ENCODE measurements at places on chromosomes 7 and 10.

DNA sequence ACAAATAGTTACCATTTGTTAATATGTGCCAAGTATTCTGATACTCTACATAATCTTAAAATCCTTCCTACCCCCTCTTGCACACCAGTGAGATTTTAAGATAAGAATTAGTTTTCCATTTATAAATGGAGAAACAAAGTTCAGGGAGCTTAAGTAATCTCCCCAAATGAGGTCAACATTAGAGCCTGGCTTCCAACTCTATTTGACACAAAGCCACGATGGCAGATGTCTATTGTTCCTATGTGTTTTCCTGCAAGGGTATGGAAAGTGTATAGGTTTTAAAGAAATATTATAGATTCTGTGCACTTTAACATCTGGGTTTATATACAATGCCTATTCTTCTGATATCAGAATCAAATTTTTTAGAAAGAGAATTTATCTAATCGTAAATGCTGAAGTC is 143.9 kb upstream of the SEMA3C start:
- no peak for DNase-seq

DNA sequence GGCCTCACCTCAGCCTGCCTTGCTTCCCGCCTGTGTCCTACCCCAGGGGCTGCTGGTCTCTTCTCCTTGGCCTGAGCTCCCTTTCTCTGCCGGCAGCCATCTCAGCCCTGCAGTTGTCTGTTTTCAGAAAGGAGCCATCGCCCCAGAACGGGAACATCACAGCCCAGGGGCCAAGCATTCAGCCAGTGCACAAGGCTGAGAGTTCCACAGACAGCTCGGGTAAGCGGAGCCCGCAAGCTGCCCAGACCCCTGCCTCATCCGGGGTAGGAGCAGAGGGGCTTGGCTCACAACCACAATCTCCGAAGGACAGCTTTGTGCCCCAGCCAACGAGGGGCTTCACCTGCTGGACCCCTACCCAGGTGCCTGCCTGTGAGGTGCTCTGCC is 5.3 kb upstream of the DEPP1 start:
- no peak for DNase-seq

GRCh38 chr7:7014827-7015595 is 167.3 kb upstream of the C1GALT1 start:
- DNase-seq = no peak

DNA sequence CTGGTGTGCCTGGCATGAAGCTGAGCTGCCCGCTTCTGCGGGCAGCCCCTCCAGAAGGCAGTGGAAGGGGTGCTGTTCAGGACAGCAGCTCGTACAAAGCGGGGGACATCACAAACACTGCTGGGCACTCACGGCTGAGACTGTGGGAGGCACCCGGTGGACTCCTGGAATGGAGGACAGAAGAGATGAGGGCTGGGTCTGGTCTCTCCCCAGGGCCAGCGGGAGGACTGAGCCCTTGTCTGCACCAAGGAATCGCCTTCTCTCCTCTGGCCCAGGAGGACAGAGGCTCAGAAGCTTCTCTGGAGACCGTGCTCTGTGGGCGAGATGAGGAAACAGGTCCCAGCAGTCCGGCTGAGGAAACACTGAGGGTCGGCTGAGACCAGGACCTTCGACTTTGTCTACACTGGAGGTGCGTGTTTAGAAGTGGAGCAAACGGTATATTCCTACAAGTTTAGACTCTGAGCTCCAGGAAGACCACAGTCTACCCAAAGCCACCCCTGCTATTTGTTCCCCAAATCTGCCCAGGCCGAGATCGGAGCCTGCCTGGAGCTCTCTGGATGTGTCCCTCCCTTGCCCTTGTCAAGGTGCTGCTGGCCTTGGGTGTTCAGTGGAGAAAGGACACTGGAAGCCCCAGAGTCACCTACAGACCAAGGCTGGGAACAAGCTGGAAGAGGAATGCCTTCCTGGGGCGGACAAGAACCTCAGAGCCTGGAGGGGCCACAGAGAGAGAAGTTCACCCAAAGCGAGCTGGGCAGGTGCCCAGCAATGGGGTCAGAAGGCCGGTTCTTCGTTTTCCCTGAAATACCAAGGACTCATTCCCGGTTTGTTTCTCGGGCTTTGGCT is 12.9 kb upstream of the INPP5A start:
- no peak for DNase-seq

DNA sequence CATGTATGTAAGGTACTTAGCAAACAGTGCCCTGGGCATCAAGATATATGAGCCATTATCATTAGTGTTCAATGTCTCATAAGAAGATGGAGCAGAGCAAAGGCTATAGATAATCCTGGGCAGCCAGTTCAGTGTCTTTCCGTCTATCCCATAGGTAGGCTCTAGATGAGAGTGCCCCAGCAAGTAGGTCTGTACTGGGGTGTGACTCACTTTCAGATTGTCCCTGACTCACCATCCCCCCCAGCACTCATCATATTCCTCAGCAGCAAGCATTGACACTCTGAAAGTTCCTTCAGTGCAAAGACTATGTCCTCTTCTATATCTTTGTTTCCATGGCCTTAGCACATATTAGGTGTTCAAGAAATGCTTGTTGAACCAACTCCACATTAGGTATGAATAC is 20.0 kb upstream of the FAM204A start:
- no peak for DNase-seq

- no peak for DNase-seq
Measured at GRCh38 chr7:107130487-107131220, 38.1 kb upstream of the HBP1 start.

DNA sequence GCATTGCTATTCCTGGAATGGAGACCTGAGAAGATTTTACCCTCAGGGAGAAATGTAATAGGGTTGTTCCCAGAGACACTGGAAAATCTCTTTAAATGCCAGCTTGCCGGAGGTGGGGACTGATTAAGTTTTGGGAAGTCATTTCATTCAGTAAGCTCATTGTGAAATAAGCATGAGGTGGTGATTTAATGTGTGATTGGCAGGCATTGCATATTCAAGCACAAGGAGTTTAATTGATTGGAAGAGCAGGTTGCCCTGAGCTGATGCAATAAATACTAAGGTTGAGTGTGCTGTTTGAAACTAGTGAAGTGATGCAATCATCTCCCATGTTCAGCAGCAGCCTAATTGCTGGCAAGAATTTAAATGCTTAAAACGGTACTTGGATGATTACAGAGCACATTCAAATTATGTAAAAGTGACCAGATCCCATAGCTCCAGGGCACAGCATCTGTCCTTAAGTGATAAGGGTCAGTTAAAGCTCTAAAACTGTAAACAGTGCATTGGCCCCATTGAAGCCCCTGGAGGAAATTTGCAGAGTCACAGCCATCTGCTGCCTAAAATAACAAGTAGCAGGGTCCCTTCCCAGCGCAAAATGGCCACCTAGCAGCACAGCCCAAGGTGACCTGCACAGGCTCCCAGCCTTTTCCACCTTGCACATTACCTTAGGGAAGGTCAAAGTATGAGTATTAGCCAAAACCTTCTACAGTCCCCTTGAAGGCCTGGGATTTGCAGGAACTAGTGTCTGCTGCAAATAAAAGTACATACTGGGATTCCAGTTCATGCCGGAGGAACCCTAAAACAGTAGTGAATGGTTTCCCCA is 92.1 kb downstream of the CCDC71L start:
- peak; percentile 73 for DNase-seq

DNA sequence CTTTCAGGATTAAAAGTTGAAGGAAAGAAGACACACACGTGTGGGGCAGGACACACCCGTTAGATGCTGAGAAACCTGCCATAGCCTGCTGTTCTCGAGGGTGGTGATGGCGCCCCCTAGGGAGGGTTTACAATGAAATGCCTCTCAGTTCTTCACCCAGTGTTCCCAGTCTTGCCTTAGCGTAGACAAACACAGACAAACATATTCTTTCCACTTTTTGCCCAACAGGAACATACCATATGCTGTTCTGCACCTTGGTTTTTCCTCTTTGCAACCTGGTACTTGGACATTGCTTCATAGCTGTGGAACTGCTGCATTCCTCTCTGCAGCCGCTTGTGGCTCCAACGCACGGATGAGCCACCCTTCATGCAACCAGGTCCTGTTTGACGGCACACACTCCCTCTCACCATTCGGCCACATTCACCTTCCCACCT is 23.3 kb upstream of the HSPA12A start:
- DNase-seq = no peak

GRCh38 chr7:44965937-44966730 is 12.7 kb downstream of the MYO1G start:
- DNase-seq = no peak

- no peak for DNase-seq
Measured at GRCh38 chr7:117785431-117785830, 87.8 kb downstream of the CTTNBP2 start.

DNA sequence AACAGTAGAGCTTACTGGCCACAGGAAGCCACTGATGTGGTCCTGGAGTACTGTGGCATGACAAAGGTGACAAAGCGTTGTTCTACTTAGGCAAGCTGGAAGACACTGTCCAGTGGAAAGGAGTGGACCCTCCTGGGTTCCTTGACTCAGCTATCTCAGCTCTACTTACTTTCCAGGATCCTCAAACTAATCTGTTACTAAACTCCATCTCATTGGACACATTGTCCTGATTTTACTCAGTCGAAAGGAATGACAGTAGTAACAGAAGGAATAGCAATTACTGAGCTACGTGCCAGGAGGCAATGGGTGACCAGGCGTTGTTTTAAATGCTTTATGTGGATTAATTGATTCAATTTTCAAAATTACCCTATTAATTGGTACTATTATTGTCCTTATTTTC is 41.6 kb downstream of the ABLIM1 start:
- no peak for DNase-seq

DNA sequence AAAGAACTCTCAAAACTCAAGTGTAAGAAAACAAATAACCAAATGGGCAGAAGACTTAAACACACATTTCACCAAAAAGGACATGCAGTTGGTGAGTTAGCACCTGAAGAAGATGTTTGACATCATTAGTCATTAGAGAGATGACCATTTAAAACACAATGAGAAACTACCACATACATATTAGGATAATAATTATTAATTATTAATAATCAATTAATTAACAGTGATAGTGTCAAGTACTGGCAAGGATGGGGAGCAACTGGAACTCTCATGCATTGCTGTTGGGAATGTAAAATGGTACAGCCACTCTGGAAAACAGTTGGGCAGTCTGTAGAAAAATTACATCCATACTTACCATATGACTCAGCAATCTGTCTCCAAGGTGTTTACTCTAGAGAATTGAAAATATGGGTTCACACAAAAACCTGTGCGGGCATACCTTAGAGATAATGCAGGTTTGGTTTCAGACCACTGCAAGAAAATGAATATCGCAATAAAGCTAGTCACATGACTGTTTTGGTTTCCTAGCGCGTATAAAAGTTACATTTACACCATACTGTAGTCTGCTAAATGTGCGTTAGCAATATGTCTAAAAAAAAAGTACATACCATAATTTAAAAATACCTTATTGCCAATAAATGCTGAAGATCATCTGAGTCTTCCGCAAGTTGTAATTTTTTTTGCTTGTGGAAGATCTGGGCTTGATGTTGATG is 30.3 kb downstream of the ARID5B start:
- no peak for DNase-seq

Measured in GM04503 (cell line).